ENCODE measurements at places on chromosomes 1 and 21.
A peak's percentile ranks its signal among the peaks of the same experiment; 100 is the strongest.

GRCh38 chr1:173489149-173489600 is 12.0 kb downstream of the PRDX6 start:
- H3K36me3 ChIP-seq, result peaks cover 61% of the 10 kb centered on the region
- H3K27me3 ChIP-seq, result no peaks in the 10 kb centered on the region
- H3K4me1 ChIP-seq, result no peaks in the 10 kb centered on the region
- no peak for DNase-seq

GRCh38 chr1:19319196-19319595 is 7.1 kb downstream of the SLC66A1 start:
- no peak overlapping the region for H3K4me3 ChIP-seq
- no peak for DNase-seq
- H3K36me3 ChIP-seq, result no peaks in the 10 kb centered on the region
- H3K4me1 ChIP-seq, result peaks cover 15% of the 10 kb centered on the region
- H3K27me3 ChIP-seq, result no peaks in the 10 kb centered on the region
- H3K27ac ChIP-seq, result no peak overlapping the region

- H3K36me3 ChIP-seq, result peaks cover 42% of the 10 kb centered on the region
- DNase-seq, result no peak
- H3K4me1 ChIP-seq, result peaks cover 60% of the 10 kb centered on the region
- peak overlapping the region; percentile 71 for H3K27ac ChIP-seq
These were observed 11.9 kb downstream of the GBP5 start for GRCh38 chr1:89260566-89261255.

- no peak overlapping the region for H3K27ac ChIP-seq
- no peak overlapping the region for H3K4me3 ChIP-seq
- no peaks in the 10 kb centered on the region for H3K36me3 ChIP-seq
- no peaks in the 10 kb centered on the region for H3K4me1 ChIP-seq
These were observed 192.1 kb upstream of the DAB1 start for GRCh38 chr1:57615956-57616355.

GRCh38 chr1:53638360-53639035 is 100.5 kb downstream of the GLIS1 start:
- no peaks in the 10 kb centered on the region for H3K36me3 ChIP-seq
- no peak for DNase-seq
- H3K27me3 ChIP-seq, result no peaks in the 10 kb centered on the region
- no peak overlapping the region for H3K4me3 ChIP-seq
- no peaks in the 10 kb centered on the region for H3K4me1 ChIP-seq
- no peak overlapping the region for H3K27ac ChIP-seq

DNA sequence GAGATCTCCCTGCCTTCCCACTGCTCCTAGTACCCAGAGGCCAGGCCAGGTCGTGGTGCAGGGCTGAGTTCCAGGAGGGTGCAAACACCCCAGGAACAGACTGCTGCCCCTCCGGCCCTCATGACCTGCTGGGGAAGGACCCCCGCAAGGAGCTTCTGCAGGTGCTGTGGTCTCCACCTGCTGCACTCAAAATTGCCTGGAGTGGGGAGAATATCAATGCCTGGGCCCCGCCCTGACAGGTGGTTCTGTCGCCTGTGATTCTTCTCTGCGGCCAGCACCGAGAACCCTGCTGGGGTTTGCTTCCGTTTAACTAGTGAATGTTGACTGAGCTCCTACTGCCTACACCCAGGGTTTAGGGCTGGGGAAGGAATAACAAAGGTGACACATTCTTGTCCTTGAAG is 2.1 kb upstream of the TFF3 start:
- peaks cover 1% of the 10 kb centered on the region for H3K4me1 ChIP-seq
- no peak for DNase-seq
- H3K4me3 ChIP-seq, result no peak overlapping the region
- H3K27ac ChIP-seq, result no peak overlapping the region

DNA sequence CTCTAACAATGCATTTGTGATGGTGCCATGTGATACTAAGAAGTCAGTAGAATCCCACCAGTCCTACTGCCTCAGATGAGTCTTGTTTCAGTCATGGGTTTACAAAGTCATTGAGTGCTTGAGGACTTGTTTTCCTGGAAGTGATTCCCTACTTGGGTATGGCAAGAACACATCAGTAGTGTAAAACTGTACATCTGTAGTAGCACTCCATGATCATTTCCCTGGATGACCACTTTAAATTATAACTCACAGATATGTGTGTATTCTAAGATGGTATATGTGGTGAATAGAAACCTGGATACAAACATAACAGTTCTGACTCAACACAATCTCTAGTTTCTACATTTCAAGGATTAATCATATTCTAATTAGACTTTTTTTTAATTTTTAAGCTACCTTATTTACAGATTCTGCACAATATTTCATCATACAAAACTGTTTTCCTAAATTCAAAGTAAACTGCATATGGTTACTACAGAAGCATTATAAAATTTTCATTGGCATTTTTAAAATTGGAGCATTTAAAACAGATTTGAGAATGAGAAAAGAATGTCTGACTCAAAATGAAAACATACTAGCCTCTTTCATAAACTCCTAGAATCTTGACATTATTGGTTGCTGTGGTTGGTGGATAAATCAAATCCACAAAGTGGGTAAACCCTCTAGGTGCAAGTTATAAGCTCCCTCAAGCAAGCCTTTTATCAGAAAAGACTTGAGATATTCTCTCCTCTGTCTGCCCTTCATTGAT is 6.8 kb upstream of the PSMG1 start:
- no peak overlapping the region for H3K4me3 ChIP-seq
- H3K36me3 ChIP-seq, result peaks cover 27% of the 10 kb centered on the region
- H3K27me3 ChIP-seq, result no peaks in the 10 kb centered on the region
- peaks cover 25% of the 10 kb centered on the region for H3K4me1 ChIP-seq
- H3K27ac ChIP-seq, result peak overlapping the region; percentile 47
- no peak for DNase-seq

DNA sequence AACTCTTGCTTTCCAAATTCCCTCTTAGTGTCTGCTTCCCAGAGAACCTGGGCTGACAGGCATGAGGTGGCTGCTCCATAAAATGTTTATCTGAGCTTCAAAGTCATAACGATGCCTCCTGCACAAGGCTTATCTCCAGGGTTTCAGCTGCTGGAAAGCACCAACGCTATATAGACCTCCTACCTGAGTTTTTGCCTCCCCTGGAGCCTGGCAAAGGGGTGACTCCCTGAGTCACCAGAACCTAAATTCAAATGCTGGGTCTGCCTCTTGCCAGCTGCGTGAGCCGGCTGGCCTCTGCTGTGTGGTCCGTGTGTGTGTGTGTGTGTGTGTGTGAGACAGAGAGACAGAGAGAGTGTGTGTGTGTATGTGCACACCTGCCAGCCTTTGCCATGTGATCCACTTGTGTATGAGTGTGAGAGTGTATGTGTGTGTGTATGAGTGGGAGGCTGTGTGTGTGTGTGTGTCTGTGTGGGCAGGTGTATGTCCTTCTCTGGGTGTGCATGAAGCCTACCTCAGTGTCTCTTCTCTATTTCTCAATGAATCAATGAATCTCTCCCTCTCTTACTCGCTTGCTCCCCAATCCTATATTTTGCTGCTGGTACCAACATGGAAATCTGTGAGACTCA is 714.9 kb downstream of the MATN1 start:
- no peaks in the 10 kb centered on the region for H3K36me3 ChIP-seq
- H3K4me1 ChIP-seq, result no peaks in the 10 kb centered on the region
- H3K4me3 ChIP-seq, result no peak overlapping the region
- no peak overlapping the region for H3K27ac ChIP-seq
- peaks cover 25% of the 10 kb centered on the region for H3K27me3 ChIP-seq
- no peak for DNase-seq

Data from naive thymus-derived CD8-positive, alpha-beta T cell (primary cell).